ENCODE measurements at places on chromosomes 4 and X.

GRCh38 chr4:101242441-101242840, 104.9 kb downstream of the PPP3CA start:
- no peak for DNase-seq

- DNase-seq, result peak; percentile 53
Measured at GRCh38 chr4:89226665-89227574, 80.7 kb downstream of the GPRIN3 start.

GRCh38 chr4:174036111-174036510, 247.4 kb downstream of the FBXO8 start:
- DNase-seq, result no peak

DNA sequence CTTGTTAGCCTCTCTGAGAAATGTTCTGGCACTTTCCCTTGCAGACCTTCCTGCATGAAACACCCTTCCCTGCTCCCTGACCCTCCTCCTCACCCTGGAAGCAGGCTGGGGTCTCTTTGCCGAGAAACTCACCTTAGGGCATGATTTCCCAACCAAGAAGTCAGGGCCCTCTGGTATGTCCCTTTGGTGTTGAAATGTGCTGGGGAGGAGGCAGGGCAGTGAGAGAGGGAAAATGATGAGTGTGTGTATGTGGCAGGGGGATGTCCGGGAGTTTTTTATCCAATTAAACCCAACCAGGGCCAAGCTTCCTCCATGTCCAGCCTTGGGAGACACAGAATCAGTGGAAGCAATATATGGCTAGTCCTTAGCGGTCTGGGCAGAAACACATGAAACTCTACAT, 5.1 kb downstream of the ELF4 start:
- DNase-seq, result no peak

DNA sequence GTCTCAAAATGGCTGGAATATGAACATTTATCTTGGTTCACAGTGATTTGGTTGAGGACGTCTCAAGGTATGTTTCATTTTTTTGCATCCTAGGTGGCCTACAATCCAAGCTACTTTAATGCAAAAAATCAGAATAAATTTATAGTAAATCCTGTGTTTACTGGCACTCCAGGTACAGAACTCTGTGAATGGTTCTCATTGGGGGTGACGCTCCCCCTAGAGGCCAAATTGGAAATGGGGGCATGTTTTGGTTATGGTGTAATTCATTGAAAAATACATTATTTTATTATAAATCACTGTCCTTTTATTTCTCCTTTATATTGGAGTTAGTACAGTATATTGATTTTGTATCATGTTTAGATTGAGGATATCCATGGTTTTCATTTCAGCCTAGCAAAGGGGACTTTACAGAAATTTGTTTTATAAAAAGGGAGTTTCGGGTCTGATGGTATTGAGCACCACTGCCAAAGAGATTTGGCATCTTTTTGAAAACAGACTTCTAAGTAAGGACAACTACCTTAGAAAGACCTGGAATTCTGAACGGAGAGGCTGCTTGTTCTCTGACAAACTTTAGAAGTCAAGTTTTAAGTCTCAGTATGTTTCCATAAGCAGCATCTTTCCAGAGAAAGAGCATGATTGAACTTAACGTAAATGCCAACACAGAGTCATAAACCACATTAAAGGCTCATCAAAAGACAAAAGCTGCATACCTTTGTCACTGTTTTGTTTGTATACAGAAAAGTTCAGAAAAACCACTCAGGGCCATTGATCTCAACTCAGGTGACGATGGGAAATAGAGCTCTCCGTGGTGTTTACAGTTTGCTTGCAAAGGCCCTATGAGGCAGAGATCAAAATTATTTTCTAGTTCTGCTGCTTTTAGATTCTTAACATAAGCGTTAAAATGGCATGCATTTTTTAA, 19.4 kb downstream of the MTM1 start:
- DNase-seq, result peak; percentile 25

DNA sequence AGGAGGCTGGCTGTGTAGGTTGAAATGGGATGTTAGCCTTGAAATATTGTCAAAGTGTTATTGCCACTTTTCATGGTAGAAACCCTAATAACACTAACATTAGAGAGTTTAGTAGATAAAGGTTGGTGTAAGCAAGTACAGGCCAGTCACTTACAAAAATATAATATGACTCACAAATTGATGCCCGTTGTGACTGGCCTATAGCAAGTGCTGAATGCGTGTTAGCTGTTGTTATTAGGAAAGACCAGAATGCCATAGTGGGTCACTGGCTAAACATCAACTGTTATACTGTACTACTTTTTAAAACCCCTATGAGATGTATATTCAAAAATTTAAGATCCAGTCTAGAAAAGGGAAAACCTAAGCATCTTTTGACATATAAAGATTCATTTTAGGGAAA, 20.4 kb upstream of the GDPD2 start:
- no peak for DNase-seq

GRCh38 chrX:16946971-16947562, 609 bp downstream of the REPS2 start:
- DNase-seq, result peak; percentile 4

DNA sequence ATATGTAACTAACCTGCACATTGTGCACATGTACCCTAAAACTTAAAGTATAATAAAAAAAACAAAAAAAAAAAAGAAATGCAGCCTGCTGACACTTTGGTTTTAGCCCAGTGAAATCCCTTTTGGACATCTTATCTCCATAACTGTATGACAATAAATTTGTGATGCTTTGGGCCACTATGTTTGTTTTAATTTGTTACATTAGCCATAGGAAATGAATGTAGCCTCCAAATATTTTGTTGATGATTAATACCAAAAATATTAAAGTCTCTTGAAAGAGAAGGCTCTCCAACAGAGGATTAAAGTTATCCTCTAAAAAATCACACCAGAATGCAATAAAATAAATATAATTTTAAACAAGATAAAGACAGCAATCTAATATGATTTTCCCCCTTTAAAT, 852.7 kb upstream of the SLIT2 start:
- no peak for DNase-seq

- DNase-seq, result no peak
Measured at GRCh38 chr4:9994246-9994847, 26.9 kb downstream of the SLC2A9 start.

GRCh38 chr4:58061967-58062366, 951.8 kb upstream of the IGFBP7 start:
- no peak for DNase-seq

DNA sequence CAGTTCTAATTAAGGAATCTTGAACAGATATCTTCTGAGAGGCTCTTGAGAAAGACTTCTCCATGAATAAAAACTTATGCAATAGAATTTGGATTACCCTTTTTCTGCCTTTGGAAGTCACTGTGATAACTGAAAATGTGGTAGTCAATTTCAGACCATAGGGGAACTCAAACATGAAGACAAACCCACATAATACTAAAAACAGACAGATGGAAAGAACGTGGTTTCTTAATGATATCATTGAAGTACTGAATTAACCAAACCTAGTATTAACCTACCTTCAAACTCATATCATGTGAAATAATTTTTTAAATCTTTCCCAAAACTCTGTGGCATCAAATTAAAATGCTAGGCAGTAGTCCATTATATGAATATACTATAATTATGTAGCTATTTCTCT, 153.5 kb downstream of the CAMK2D start:
- no peak for DNase-seq

DNA sequence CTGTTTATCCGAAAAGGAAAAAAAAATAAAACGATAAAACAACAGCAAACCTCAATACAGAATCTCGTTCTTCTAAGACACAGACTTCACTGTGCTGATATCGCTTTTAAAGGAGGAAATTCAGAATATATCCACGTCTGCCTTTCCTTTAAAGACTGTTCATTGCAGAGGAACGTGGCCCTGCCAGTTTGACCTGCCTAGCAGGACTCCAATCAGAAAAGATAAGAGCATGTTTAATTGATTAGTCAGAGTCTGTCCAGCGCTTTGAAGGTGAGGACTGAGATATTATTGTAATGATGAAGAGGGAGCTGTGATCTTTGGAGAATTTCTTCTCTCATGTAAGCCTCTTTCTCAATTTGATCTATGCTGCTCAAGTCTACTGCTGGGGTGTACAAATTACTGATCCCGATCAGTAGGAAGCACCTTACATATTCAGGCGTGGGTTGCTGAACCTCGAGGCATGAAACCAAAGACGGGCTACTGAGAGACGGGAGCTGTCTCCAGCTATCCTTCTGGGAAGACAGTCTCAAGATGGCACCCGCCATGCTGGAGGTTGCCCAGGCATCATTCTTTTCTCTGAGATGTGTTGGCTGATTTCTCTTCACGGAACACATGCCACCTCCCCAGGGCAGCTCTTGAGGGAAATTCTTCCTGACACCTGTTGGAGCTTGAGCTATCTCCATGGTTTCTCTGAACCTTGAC, 146.1 kb downstream of the SHOX start:
- DNase-seq, result no peak

DNA sequence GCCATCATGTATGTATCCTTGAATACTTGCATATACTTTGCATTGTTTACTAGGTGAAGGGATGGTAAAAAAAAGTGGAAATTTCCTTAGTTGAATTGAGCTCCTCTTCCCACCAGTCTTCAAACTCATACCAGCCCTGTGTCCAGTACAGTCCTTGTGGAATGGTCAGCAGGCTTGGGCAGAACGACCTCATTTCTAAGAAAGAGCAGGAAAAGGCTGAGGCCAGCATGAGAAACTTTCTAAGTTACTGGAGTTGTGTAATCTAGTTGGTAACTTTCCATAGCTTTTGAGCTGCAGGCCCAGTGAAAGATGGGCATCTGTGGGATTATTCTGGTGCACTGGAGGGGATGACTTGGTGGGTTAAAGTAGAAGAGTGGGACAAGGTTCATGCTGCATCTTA, 87.6 kb downstream of the DCUN1D4 start:
- DNase-seq, result no peak

DNA sequence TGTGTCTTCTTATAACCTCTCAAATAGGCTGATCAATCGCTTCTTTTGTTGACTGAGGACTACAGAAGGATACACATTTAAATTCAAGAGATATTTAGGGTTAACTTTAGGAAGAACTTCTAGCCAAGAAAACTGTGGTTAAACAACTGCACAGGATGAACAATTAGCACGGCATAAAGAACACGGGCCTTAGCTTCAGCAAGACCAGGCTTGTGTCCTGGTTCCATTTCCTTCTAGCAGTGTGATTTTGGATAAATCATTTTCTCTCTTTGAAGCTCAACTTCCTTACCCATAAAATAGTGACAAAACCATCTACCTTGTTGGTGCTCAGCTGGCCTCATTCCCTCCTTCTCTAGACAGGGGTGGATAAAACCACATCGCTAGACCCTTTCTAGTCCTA, 117.6 kb downstream of the TSPAN5 start:
- no peak for DNase-seq

GRCh38 chr4:110055158-110055768, 142.6 kb downstream of the EGF start:
- no peak for DNase-seq

- DNase-seq, result no peak
Measured at GRCh38 chrX:11750694-11751093, 7.3 kb upstream of the MSL3 start.

- DNase-seq, result no peak
Measured at GRCh38 chr4:177434667-177435066, 7.6 kb downstream of the AGA start.

DNA sequence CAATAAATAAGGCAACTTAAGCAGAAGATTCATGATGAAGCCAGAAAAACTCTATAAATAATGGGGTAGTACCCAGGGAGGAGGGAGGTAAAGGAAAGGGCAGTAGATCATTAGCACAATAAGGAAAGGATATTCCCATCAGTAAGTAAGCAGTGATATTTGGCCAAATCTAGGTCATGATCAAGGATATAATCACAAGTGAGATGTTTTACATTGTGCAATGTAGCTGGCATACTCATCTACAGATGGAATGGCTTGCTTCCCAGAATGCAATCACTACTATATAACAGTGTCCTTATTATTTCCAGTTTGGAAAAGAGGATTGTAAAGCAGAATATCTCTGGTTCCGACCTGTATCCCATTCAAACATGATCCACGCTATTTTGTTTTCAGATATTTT, 483.4 kb downstream of the RPA4 start:
- no peak for DNase-seq

DNA sequence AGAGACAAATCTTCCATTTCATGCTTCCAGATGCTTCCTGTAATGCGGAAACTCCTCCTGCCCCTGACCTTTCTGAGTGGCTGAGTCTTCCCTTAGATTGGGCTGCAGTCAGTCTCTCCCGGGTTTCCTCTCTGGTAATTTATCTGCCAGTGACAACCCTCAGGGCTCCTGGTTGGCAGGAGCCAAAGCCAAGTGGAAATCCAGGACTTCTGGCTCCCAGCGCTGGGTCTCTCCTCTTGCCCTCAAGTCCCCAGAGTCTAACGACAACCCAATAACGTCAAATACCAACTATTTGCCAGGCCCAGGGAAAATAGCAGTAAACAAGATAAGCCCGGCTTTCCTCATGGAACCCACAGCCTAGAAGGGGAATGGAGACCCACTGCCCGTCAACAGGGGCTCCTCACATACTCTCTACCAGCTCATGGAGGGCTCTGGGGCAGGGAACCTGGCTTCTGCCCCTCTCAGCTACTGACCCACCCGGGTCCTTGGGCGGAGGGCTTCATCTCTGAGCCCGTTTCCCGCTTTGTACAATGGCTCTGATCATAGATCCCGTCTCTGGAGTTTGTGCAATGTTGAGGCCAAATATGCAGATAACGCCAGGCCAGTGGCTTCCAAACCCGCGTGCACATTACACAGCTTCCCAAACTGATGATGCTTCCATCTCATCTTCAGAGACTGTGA, 1.1 kb upstream of the TBC1D14 start:
- DNase-seq, result no peak
